Endothelial cell (in vitro differentiated cells): ENCODE measurements at places on chromosomes 2 and 18.
A peak's percentile ranks its signal among the peaks of the same experiment; 100 is the strongest.

- no peak for DNase-seq
These were observed 7.4 kb upstream of the DGKD start for GRCh38 chr2:233346930-233347329.

- no peak for DNase-seq
These were observed 254.4 kb upstream of the CHAC2 start for GRCh38 chr2:53513167-53513666.

DNA sequence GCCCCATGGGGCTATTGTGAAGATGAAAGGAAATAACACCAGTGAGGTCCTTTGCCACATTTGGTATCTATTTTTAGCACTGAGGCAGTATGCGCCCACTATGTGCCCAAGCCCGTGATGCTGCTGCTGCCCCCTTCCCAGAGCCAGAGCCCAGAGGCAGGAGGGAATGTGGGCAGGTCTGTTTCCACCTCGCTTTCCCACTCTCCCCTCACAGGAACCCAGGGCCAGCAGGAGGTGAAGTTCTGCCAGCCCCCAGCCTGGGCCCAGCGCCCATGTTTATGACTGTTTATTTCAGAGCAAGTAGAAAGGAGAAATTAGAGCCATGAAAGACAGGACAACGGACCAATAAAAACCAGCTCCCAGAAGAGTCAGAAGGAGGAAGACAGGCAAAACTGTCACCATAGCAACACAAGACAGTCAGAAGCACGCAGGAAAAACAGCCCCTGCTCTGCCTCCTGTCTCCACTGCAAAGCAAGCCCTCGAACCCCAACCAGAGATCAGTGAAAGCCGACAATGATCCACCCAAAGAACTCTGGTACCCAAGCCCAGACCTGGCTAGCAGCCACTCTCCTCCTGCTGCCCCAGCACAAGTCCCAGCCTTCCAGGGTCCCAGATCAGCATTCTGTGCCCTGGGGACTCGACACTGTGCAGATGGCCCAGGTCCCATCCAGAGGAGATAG, 1.4 kb downstream of the CYRIA start:
- DNase-seq: peak; percentile 30

GRCh38 chr2:140698636-140699035, 1432.2 kb downstream of the LRP1B start:
- no peak for DNase-seq

DNA sequence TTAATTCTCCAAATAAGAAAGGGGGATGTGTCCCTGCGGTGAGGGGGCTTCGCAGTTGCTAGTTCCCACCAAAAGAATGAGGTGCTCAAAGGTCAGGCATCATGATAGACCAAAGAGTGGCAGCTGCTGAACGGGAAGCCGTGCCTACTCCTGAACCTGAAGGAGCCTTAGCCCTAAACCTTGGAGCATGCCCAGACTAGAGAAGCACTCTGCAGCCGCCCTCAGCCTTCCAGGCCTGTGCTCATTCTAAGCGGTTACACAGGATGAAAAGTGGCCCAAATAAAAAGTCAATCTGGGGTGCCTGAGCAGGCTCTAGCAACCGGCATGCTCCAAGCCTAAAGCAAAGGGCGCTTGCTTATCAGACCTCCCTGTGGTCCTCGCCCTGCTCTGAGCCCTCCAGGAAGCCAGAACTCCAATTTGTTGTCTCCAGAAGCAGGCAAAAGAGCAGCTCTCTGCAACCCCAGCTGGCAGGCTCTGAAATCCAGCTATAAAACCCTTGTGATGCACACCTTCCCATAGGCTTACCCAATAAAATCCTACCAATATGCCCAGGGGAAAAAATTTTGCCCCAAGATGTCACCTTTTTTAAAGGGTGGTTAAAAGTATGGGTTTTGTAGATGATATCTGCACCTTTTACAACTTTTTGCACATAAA, 17.5 kb downstream of the UXS1 start:
- DNase-seq: no peak

GRCh38 chr18:65934874-65935273, 184.1 kb downstream of the CDH7 start:
- DNase-seq: no peak

DNA sequence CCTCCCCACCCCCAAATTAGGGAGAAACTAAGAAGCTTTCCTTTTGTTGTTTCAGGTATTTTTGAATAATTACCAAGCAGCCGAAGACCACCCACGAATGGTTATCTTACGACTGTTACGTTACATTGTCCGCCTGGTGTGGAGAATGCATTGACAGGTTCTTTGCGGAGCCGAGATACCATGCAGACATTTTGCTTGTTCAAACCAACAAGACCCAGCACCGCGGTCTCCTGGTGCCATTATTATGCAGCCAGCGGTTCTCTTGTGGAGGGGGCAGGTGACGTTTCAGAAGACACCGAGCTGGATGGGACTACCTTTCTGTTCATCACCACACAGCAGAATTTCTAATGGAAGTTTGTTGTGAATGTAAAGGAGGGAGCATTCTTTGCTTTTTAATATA, 43.4 kb downstream of the BCL2L11 start:
- no peak for DNase-seq

DNA sequence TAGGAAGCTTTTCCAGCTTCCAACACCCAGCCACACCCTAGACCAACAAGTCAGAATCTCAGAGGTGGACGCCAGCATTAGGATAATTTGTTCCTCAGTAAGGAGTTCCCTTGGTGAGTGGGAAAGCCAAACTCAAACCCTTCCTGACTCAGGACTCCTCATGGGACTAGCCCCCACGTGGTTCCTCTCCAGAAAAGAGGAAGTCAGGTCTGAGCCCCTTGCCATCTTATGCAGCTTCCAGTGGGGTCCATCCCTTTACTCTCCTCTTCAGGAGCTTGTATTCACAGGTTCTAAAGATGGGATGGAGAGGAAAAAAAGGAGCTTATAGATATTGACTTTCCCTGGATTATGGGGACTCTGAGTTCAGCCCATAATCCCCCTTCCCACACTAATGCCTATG, 14.8 kb upstream of the NOTO start:
- no peak for DNase-seq

DNA sequence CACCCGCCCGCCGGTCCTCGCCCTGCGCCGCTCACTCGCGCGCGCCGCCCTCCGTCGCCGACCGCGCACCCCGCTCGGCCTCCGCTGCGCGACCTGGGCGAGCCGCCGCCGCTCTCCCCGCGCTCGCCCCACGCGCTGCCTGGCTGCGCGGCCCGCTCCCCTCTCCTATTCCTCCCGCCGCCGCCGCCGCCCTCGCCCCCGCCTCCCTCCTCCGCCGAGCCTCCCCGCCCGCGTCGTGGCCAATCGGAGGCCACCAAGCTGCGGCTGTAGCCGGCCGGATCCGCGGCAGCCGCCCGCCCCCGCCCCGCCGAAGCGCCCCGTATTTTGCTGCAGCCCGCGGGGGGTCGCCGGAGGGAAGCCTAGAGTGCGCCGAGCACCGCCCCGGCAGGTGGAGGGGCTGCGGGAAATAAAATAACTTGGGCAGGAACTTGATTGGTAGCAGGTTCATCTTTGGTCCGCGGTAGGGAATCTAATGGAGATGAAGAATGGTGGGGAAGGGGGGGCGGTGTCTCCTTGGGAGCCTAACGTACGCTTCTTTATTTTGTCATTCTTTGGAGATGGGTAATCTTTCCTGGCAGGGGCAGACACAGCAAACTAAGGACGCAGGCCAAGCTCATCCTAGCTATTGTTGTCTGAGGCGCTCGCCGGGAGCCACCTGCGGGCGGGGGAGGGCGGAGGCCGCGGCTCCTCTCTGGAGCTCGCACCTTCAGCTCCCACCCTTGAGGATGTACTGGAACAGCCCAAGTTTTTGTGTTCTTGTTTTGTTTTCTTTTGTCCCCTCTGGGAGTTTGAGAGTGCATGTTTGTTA, 1.1 kb upstream of the CDH2 start:
- DNase-seq: peak; percentile 81

- peak; percentile 73 for DNase-seq
These were observed at the start of gene PTGR3 for GRCh38 chr18:75209129-75209950. TSS of gene PTGR3 (minus strand) at chr18:75209139. CDS start at chr18:75209058, 81 bp downstream.

DNA sequence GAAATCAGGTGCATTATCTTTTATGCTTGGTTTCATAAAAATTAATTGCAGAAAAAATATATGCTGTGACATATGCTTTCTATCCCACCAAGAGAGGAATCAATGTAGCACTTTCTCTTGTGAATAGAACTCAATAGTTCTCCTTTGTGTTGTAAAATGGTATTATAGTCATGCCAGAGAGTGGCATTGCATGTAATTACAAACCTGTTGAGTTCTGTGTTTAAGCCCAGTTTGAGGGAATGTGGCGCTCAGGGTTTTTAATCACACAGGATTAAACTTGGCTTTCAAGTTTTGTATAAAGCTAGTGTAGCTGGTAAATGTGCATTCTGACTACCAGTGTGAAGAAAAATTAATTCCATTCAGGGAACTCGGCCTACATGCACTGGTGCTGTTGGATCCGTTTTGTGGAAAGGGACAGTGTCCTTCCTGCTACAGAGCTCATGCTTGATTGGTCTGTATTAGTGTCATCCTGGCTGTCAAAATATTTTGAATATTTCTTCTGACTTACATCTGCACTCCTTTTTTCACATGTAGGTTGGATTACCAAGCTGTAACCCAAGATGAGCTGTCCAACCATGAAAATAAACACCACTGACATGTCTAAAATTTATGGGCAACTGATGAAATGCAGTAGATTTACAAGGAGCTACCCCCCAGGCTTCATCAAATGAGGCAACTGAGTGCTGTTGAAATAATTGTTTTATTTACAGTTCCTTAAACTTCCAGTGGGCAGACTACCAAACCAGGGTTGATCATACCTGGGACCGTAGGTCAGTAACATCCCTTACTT, 80.3 kb downstream of the SLC4A3 start:
- no peak for DNase-seq

DNA sequence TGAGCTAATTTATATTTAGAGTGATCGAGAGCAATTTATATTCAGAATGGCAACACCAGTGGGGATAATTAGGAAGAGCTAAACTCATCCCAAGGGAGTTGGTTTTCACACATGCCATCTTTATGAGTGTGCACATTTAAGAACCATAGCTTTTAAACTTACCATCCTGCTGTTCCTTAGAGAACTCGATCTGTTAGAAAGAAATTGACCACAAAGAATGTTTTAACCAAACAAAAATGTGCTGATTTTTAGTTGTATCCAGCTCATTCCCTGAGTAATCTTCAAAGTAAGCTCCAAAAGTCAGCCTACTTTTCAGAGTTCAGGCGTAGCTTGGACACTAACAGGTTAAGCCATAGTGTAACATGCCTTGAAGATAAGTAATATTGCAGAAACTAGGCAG, 12.6 kb downstream of the MYL1 start:
- no peak for DNase-seq

DNA sequence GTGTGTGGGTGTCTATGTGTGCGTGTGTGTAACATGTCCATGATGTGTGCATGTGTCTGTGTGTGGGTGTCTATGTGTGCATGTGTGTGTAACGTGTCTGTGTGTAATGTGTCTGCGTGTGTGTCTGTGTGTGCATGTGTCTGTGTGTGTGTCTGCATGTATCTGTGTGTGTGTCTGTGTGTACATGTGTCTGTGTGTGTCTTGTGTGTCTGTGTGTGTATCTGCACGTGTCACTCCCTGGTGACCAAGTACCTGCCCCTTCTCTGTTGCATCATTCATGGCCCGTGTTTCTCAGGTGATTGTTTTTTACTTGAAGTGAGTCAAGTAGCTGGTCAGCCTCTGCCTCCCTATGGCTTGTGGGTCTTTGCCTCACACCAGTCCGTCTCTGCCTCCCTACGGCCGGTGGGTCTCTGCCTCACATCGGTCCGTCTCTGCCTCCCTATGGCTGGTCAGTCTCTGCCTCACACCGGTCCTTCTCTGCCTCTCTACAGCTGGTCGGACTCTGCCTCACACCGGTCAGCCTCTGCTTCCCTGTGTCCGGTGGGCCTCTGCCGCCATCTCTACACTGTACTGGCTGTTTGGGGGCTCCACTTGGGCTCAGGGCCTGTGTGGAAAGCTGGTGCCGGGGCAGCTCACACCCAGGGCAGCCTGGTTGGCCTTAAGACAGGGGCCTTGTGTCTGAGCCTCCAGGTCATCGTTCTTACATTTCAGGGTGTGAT, 31.6 kb downstream of the KCNG2 start:
- no peak for DNase-seq

DNA sequence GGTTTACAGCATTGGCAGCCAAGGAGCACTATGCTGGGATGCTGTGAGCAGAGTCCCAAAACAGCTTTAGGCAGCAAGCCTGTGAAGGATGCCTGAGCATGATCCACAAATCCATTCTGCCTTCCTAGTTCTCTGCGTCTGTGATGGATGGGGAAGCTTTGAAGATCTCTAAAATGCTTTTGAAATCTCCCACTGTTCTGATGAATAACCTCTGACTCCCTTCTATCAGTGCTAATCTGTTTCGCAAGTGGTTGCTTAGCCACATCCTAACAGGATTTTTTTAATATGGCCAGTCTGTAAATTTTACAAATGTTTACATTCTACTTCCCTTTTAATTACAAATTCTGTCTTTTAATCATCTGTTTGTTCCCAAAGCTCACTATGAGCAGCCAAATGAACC, 319.2 kb downstream of the GULP1 start:
- no peak for DNase-seq

GRCh38 chr2:11483806-11484617, 18.1 kb upstream of the E2F6 start:
- no peak for DNase-seq

DNA sequence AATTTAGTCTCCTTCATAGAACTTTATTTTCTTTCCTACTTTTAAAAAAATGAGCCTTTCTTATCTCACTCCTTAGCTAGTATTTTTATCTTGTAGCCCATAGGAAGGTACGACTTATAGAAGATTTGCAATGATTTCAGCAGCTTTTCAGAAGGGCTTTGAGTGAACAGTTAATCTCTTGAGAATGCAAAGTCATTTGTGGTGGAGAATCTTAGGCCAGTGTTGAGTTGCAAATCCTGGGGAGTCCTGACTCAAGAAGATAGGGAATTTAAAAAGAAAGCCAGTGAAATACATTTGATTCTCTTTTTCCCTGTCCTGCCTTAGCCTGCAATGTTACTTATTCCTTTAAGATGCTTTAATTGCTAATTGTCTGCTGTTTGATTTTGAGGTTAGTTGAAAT, 33.6 kb downstream of the LYPD6 start:
- no peak for DNase-seq

DNA sequence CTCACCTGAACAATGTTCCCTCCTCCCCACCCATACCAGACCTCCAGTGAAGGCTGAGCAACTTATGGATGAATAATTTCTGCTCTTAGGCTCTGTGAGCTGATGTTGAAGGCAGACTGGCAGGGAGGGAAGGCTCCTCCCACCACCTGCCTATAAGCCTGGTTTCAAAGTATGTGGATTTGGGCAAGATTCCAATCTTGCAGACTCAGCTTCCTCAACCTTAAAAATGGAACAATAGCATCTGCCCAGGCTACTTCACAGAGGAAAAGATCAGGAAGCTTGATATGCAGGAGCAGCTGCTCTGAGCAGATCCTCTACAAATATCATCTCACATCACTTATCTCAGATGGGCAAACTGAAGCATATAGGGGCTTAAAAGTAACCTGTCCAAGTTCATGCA, 112.2 kb downstream of the ZFP36L2 start:
- no peak for DNase-seq

- no peak for DNase-seq
These were observed 43.0 kb upstream of the MGAT4A start for GRCh38 chr2:98773907-98774306.
